Adrenal gland (tissue), 19 donors: ENCODE measurements at places on chromosomes 3 and 15. TPM values are rescaled to one million over a fixed set of nuclear protein-coding genes. Genes with fewer than 3 reads are reported as not detected.

DNA sequence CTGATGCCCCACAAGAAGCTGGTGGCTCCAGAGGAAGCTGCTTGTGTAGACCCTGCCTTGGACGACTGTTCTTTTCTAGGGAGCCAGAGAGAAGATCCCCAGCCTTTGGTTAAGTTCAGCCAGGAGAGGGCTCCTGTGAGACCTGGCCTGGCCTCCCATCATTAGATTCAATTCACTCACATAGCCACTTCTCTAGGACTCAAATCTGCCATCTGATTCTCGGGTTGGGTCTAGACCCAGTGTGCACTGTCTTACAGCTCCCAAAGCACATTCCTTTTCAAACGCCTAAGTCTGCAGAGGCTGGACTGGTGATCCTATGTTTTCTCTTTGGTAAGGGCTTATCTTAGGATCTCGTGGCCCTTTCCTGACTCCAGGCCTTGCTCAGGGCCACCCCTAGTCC, 81.7 kb upstream of the NPHP3 start:
- no peaks in the 10 kb centered on the region for H3K36me3 ChIP-seq
- H3K4me1 ChIP-seq = no peaks in the 10 kb centered on the region
- H3K27me3 ChIP-seq = no peaks in the 10 kb centered on the region
- DNase-seq = peak; percentile 2
- H3K4me3 ChIP-seq = no peak overlapping the region
- H3K27ac ChIP-seq = no peak overlapping the region

DNA sequence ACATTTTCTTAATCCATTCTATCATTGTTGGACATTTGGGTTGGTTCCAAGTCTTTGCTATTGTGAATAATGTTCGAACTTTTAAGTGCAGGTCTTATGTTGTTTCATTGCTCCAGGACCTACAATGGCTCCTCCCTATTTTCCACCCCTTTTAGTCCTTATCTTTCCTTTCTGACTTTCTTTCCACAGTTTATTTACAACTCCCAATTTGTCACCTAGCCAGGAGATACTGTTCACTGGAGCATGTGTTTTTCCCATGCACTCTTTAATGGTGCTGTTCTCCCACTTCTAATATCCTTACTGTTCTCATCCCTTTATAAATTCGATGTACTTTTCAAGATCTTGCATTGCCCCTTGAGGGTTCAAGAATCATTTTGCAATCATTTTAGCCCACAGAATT, 290.0 kb downstream of the WDR72 start:
- no peak for DNase-seq
- H3K36me3 ChIP-seq = no peaks in the 10 kb centered on the region
- H3K4me3 ChIP-seq = no peak overlapping the region
- H3K27ac ChIP-seq = no peak overlapping the region
- no peaks in the 10 kb centered on the region for H3K4me1 ChIP-seq
- H3K27me3 ChIP-seq = no peaks in the 10 kb centered on the region

DNA sequence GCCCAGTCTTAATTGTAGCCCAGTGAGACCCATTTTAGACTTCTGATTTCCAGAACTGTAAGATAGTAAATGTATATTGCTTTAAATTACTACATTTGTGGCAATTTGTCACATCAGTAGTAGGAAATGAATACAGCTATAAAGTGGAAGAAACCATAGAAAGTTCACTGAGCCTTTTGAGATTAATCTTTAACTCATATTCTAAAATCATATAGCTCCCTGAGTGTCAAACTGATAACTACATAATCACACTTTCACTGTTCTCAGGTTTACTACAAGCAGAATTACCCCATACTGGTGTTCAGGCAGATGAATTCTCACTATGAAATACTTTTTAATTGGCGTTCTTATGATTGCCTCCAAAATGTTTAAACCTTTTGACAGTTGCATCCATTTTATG, 42.8 kb downstream of the CNTN4 start:
- H3K27ac ChIP-seq = no peak overlapping the region
- no peak for DNase-seq
- no peaks in the 10 kb centered on the region for H3K36me3 ChIP-seq
- no peak overlapping the region for H3K4me3 ChIP-seq
- H3K27me3 ChIP-seq = no peaks in the 10 kb centered on the region

DNA sequence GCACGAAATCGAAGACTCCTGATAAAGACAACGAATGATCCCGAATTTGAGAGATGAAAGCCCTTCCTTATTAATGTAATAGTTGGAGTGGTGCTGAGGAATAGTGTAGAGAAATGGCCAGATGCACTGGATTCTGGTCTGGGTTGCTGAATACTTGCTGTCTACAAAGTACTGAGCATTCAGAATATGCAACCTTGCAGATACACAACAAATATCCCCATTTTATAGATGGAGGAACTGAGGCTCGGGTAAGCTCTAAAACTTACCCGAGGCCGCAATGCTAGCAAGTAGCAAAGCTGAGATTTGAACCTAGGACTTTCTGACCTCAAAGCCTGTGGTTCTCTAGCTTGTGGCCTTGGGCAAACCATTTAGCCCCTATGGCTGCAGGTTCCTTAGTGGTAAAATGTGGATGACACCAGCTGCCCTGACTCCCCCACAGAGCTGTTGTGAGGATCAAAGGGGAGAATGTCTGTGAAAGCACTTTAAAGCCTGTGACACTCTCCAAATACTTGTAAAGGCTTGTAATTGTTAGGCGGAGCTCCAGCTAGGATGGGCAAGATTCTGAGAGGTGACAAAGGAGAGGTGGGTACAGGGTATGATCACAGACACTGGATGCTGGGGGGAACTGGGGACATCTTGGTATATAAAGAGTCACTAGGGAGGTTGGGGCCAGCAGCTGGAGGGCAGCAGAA, 39.8 kb downstream of the FOXB1 start:
- no peak overlapping the region for H3K27ac ChIP-seq
- no peaks in the 10 kb centered on the region for H3K4me1 ChIP-seq

DNA sequence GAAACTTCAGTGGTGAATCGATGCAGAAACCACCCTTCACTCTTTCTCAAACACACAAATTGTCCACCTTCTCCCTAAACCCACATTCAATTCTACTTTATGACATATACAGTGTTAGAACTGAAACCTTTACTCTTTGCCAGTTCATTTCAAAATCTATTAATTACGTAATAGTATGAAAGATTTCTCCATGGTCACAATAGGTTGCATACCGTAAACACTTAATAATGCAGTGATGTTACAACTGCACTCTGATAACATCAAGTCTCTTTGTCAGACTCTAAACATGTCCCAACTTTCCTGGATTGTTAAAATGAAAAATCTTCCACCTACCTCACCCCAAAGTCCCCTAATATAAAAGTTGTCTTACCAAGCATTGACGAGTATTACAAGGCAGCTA, 111.8 kb upstream of the PROK2 start:
- no peaks in the 10 kb centered on the region for H3K4me1 ChIP-seq
- no peak overlapping the region for H3K4me3 ChIP-seq
- no peaks in the 10 kb centered on the region for H3K27me3 ChIP-seq
- H3K36me3 ChIP-seq = no peaks in the 10 kb centered on the region
- H3K27ac ChIP-seq = no peak overlapping the region
- DNase-seq = no peak

GRCh38 chr15:74598126-74598842, 17.4 kb upstream of the CLK3 start:
- H3K27ac ChIP-seq = peak overlapping the region; percentile 63
- peaks cover 30% of the 10 kb centered on the region for H3K4me1 ChIP-seq
- peak; percentile 95 for DNase-seq
- H3K27me3 ChIP-seq = no peaks in the 10 kb centered on the region

DNA sequence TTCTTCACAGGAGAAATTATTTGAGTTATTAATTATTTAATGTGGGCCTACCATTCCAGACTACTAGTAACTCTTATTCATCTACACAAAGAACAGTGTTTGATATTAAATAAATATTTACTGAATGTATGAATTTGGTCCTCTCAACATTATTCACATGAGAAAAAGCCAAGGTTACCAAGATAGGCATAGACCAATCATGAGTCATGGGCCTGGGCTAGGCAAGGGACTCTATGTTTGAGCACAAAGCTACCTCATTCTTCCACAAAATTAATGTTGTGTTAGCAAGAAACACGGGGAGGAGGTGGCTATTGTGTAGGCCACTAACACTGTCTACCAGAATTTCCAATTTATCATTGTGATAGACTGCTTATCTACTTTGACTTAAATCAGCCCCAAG, 115.7 kb downstream of the SERPINI1 start:
- no peaks in the 10 kb centered on the region for H3K36me3 ChIP-seq
- no peak overlapping the region for H3K27ac ChIP-seq
- no peaks in the 10 kb centered on the region for H3K4me1 ChIP-seq
- no peak for DNase-seq

DNA sequence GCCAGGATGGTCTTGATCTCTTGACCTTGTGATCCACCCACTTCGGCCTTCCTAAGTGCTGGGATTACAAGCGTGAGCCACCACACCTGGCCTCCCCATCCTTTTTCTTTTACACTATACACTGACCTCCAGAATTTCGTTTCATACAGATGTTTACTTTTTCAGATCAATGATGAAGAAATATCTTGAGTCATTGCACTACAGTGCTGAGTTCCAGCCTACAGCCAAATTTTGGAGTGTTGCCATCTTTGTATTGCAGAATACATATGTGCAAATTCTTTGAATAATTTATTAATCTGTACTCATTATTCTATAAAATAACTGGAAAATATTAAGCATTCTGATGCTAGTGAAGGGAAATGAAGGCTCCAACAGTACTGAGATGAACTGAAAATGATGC, 12.5 kb downstream of the ZPLD1 start:
- no peak overlapping the region for H3K4me3 ChIP-seq
- no peaks in the 10 kb centered on the region for H3K4me1 ChIP-seq
- no peaks in the 10 kb centered on the region for H3K36me3 ChIP-seq
- no peak overlapping the region for H3K27ac ChIP-seq
- DNase-seq = no peak

DNA sequence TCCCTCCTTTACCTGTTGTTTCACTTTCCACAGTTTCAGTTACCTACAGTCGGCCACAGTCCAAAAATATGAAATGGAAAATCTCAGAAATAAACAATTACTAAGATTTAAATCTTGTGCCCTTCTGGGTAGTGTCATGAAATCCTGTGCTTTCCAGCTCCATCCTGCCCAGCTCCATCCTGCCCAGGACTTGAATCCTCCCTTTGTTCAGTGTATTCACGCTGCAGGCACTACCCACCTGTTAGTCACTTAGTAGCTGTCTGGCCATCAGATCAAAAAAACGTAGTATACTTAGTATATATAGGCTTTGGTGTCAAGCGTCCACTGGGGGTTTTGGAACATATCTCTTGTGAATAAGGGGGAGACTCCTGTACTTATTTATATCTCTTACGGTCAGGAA, 329.0 kb upstream of the SEMA6D start:
- no peaks in the 10 kb centered on the region for H3K4me1 ChIP-seq
- H3K4me3 ChIP-seq = no peak overlapping the region
- DNase-seq = no peak
- H3K36me3 ChIP-seq = no peaks in the 10 kb centered on the region
- no peaks in the 10 kb centered on the region for H3K27me3 ChIP-seq

GRCh38 chr3:172258624-172259023, 189.6 kb downstream of the GHSR start:
- H3K27ac ChIP-seq = peak overlapping the region; percentile 89
- no peaks in the 10 kb centered on the region for H3K27me3 ChIP-seq
- H3K4me3 ChIP-seq = no peak overlapping the region
- DNase-seq = no peak
- no peaks in the 10 kb centered on the region for H3K36me3 ChIP-seq

DNA sequence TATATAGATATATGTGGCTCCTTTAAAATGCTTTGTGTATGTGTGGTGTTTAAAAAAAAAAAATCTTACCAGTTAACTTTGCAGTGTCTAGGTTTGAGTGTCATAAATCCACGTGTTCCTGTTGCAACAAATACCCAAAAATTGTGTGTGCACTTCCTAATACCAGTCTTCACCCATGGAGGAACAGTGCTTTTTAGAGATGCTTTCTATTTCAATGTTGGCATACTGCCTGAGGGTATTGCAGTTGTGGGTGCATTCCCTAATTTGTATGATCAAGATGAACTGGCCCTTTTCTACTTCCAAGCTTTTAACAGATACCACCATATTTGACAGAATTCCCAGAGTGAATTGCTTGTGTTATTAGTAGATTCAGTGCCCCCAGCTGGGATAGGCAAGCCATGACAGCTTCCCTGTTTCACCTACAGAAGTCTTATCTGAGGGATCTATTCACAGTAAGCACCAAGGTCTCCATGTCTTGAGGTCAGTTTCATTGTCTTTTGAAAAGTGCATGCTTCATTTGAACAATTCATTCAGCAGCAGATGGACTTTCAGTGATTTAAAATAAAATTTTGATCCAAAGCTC, 68.9 kb upstream of the GOLGA6B start:
- peak; percentile 18 for DNase-seq
- no peak overlapping the region for H3K4me3 ChIP-seq
- H3K4me1 ChIP-seq = peaks cover 10% of the 10 kb centered on the region
- peaks cover 28% of the 10 kb centered on the region for H3K36me3 ChIP-seq

DNA sequence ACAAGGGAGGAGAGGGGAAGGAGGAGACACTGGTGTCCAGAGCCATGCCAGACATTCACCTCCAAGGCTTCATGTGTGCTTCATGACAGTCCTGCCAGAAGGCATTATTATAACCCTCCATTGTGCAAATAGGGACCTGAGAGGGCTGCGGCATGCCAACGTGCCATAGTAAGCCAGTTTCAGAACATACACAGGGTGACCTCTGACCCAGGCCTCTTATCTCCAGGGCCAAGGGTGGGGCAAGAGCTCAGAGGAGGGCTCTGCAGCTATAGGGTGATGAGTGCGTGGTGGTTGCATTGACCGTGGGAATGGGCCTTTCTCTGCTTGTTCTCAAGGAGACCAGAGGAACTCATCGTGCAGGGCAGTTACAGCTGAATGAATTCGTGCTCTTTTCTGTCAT, 9.7 kb upstream of the ACSBG1 start:
- H3K27me3 ChIP-seq = no peaks in the 10 kb centered on the region
- no peaks in the 10 kb centered on the region for H3K4me1 ChIP-seq
- H3K36me3 ChIP-seq = no peaks in the 10 kb centered on the region
- H3K27ac ChIP-seq = no peak overlapping the region

DNA sequence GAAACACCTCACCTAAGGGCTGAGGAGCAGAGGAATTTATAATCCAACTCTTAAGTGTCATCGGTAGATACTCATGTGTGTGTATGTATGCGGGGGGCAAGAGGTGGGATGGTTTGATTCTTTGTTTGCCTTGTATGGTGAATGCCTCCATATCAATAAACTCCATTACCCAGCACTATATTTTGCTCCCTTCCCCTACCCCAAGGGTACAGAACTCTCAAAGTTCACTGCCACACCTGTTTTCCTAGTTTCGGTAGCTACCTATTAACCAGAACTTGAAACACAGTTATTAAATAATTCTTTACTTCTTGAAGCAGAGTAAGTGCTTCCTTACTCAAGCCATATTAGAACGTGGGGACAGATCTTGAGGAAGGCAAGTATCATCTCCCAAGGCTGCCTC, 400.8 kb upstream of the SUCLG2 start:
- H3K36me3 ChIP-seq = no peaks in the 10 kb centered on the region
- no peak overlapping the region for H3K4me3 ChIP-seq
- no peak overlapping the region for H3K27ac ChIP-seq
- no peaks in the 10 kb centered on the region for H3K4me1 ChIP-seq

The ECE2 gene
- 4.5 TPM for total RNA-seq

The CCDC32 gene
- 42.8 TPM for total RNA-seq

The RASL12 gene
- total RNA-seq = 4.2 TPM

The DGKG gene
- 32.1 TPM for total RNA-seq

The EIF2B5 gene
- 35.0 TPM for total RNA-seq

The SYNM gene
- 42.5 TPM for total RNA-seq

The RCN2 gene
- 34.9 TPM for total RNA-seq

The SLC12A8 gene
- total RNA-seq = 3.4 TPM

The MYO5C gene
- total RNA-seq = 8.0 TPM

The EOGT gene
- 16.5 TPM for total RNA-seq
